Activated CD8-positive, alpha-beta memory T cell treated with anti-CD3 and anti-CD28 coated beads, Interleukin-2, amount 50 U/mL, for 48 hours (primary cell): ENCODE measurements at places on chromosomes 1 and 21.

- DNase-seq = no peak
Observed at GRCh38 chr1:91948501-91949355, 473 bp upstream of the BRDT start.

GRCh38 chr1:69693921-69694675, 126.4 kb downstream of the LRRC7 start:
- DNase-seq = no peak

DNA sequence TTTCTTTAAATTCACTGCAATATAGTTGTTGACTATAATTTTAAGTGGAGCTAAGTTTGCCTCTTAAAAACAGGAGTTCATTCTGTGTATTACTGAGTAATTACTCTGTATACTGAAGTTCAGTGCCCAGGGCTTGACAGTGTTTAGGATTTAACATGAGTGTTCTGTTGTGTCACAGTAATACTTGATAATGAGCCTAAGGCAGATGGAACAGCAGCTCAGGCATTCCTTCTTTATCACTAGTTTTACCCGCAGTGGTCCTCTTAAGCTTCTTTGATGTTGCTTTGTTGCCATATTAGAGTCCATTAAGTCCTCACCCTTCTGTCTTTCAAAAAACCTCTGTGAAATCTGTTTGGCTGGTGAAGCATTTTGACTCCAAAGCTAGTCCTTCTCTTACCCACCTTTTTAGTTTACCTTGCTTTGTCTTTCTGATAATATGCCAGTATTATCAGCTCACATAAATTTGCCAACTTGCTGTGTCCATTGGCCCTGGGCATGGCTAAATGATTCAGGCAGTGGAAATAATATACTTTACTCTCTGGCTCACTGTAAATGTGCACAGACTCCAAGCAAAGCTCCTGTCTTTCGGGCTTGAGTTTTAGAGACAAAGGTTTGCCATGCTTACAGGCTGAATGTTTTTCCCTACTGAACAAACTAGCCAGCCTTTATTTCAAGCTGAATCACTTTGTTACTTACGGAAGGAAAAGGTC, 17.7 kb downstream of the HIPK1 start:
- no peak for DNase-seq

DNA sequence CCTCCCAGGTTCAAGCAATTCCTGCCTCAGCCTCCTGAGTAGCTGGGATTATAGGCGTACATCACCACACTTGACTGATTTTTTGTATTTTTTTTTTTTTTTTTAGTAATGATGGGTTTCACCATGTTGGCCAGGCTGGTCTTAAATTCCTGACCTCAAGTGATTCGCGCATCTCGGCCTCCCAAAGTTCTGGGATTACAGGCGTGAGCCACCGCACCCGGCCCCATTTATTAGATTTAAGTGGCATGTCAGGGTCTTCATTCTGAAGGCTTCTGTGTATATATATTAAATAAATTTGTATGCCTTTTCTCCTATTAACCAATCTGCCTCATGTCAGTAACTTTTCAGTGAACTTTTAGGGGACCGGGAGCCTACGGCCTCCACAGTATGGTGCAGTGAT, 6.0 kb upstream of the CLIC4 start:
- DNase-seq = no peak

GRCh38 chr21:36297938-36298572, 21.9 kb upstream of the MORC3 start:
- peak; percentile 75 for DNase-seq

GRCh38 chr1:6170742-6171201, 9.3 kb downstream of the CHD5 start:
- no peak for DNase-seq

DNA sequence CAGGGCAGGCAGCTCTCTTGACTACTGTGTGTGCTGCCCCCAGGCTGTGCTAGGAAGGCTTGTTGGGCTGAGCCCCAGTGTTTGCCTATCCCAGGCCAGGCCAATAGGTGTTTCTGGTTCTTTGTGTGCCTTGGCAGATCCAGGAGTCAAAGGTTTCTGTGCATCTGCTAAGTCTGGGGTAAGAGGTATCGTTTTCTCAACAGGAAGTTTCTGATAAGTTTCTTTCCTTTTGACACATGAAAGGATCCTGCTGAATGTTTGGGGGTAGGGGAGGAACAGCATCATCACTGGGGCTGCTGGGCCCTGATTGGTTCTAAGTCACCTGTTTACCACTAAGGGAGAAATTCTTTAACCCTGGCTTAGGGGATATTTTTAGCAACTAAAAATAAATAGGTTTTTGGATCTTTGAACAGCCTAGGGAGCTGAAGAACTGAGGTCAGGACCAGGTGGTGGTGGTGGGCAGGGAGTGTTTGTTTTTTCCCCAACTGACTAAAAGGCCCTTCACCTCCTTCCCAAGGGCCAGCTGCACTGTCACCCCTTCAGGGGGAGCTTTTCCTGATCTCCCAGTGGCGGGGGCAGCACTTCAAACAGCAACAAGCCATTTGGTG, 85.1 kb downstream of the KCNN3 start:
- DNase-seq = no peak

DNA sequence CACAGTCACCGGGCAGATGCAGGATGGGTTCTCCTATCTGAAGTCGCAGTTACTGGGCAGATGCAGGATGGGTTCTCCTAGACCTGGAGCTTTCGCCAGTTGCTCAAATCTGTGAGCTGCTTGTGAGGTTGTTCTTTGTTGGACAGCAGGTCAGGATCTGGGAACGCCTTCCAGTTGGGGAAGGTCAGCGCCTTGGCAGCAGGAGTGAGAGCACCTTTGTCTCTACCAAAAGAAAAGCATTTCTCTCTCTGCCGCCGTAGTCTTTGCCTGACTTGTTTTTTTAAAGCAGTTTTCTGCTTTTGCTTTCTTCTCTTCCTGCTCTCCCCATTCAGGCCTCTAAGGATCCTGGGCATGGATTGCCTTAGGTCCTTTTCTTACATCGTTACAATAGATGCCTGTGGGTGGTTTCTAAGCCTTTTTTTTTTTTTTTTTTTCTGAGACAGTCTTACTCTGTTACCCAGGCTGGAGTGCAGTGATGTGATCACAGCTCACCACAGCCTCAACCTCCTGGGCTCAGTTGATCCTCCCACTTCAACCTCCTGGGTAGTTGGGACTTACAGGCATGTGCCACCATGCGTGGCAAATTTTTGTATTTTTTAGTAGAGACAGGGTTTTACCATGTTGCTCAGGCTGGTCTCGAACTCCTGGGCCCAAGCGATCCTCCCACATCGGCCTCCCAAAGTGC, 15.7 kb downstream of the PEX14 start:
- no peak for DNase-seq

DNA sequence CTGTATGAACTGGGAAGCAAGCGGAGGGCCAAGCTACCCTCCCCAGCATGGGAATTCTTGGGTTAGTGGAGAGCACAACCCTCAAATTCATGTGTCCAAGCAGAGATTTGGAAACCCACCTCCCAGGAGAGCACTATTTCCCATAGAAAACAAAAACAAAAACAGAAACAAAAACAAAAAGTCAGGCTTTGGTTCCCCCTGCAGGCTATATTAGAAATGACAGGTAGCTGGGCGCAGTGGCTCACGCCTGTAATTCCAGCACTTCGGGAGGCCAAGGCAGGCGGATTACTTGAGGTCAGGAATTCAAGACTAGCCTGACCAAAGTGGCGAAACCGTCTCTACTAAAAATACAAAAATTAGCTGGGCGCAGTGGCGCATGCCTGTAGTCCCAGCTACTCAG, 10.8 kb downstream of the MINDY1 start:
- DNase-seq = no peak
